GM23338 (cell line): ENCODE measurements at places on chromosomes 13 and 19. TPM values are rescaled to one million over a fixed set of nuclear protein-coding genes. Genes with fewer than 3 reads are reported as not detected.
A peak's percentile ranks its signal among the peaks of the same experiment; 100 is the strongest.

Gene ZNF763
- polyA plus RNA-seq: 0.61 and 1.7 TPM in 2 replicates

DNA sequence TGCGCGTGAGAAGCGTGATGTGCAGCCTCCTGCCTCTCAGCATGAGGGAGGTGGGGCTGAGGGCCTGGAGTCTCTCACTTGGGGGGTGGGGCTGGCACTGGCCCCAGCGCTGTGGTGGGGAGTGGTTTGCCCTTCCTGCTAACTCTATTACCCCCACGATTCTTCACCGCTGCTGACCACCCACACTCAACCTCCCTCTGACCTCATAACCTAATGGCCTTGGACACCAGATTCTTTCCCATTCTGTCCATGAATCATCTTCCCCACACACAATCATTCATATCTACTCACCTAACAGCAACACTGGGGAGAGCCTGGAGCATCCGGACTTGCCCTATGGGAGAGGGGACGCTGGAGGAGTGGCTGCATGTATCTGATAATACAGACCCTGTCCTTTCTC is 8.7 kb downstream of the CD177 start:
- no peak for DNase-seq

- no peak for DNase-seq
Observed at GRCh38 chr13:67228916-67229315, 1.2 kb downstream of the PCDH9 start.

DNA sequence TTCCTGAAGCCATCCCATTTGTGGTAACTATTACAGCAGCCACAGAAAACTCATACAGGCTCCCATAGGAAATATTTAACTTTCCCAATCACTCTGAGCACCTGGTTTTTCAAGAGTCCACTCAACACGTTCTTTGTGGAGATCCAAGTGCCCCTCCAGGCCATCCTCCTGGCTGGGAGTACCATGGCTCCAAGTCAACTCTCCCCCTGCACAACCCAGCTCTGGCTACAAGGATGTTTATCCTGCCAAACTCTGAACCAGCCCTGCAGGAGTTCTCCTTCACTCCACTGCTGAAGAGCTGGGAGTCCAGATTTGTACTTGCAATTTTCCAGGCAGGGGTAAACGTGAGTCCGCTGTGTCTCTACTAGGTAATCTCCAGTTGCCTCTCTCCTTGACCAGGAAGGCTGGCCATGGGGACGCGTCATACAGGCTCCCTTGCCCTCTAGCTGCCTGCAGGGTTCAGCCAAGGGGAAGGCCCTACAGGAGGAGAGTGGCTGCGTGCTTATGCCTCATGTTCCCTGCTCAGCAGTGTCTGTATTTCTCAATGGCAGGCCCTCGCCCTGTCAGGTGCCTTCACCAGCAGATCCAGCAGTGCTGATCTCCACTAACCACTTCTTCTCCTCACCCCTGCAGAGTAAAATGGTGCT is 29.9 kb upstream of the ARGLU1 start:
- DNase-seq: no peak

DNA sequence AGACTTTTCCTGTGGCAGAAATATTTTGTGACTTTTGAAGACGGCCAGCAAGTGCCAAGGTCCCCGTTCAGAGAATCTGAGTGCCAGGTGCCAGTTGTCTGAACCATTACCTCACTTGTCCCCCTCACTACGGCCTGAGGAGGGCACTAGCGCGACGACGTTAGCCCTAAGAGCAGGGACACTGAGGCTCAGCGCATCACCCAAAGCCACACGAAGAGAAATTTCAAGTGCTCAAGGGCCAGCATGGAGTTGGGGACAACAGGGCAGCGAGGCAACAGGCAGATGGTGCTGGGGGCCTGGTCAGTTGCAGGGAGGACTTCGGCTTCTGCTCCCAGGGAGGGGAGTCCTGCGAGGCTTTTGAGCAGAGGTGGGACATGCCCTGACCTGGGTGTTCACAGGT is 9.5 kb upstream of the TYK2 start:
- DNase-seq: peak; percentile 79

GRCh38 chr13:108786456-108787200 is 157.2 kb downstream of the MYO16 start:
- DNase-seq: peak; percentile 11
